ENCODE measurements at places on chromosomes 6 and 20.
A peak's percentile ranks its signal among the peaks of the same experiment; 100 is the strongest.

DNA sequence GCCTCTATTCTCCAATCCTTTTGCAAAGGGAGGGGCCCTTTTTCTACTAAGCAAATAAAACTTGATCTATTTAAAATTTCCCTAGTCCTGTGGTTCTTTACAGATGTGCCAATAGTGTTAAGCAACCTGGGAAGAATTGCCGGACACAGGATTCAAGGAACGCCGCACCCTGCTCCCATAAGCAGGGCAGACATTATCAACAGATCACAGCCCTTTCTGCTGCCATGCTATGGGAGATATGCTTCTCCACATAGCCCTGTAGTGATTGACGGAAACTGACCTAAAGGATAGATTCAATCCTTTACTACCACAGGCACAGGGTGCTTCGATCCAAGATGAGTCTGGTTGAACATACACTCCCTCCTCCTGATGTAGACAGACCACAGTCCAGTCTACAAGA is 118.4 kb upstream of the TRAF3IP2 start:
- no peak for DNase-seq

- no peak for DNase-seq
Observed at GRCh38 chr6:37053683-37054082, 48.2 kb downstream of the FGD2 start.

DNA sequence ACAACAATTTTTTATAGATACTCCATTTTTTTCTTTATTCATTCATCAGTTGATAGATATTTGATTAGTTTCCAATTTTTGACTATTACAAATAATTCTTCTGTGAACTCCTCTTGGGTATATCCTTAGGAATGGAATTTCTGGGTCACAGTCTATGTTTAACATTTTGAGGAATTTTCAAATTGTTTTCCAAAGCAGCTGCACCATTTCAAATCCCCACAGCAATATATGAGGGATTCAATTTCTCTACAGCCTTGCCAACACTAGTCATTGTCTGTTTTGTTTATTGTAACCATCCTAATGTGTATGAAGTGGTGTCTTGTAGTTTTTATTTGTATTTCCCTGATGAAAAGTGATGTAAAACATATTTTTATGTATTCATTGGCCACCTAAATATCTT is 320.3 kb upstream of the DEFB112 start:
- no peak for DNase-seq

DNA sequence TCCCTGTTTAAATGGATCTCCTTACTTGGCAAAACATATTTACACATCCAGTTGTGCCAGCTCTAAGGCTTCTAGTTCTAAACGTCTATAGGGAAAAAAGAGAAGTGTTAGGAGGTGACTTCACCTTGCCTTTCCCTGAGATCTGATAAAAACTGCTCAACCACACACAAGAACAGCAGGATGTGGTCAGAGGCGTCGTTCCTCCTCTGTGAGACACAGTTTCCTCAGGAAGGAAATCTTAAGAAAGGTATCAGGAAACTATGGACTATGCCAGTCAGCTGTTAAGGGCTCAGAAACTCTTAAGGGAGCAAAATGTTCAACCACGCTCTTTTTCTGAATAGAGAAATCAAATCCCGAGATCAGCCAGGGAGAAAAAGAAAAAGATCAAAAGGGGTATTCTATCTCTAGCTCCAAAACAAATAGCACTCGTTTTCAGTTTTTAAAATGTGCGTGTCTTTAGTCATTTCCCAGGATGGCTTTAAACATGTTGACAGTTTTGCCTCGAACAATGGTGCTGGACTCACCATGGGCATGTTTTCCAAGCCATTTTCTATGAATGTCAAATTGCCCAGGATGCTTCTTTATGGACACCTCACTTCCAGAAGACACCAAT is 154.5 kb downstream of the HACE1 start:
- DNase-seq: peak; percentile 15

DNA sequence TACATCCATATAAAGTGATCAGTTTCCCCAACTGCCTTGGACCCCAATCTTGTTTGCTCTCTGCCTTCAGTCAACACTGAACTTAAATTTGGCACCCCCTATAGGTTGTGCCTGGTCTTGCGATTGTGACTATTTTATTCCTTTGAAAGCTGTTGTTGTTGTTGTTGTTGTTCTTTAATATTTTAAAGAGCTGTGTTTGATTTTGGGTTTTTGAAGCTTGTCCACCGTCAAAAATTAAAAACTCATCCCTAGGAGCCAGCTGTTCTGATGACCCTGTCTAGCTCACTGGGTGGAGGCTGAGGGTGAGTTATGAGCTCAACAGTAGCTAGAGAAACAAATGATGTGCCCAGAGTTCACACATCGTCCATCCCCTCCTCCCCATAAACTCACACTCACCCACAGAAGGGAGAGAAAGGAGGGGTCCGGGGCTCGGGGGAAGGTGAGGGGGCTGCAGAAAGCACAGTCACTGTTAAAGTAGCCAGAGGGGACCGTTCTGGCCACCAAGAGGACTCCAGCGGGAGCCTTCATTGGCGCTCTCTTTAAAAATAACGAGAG is 4.0 kb downstream of the SIM1 start:
- no peak for DNase-seq

DNA sequence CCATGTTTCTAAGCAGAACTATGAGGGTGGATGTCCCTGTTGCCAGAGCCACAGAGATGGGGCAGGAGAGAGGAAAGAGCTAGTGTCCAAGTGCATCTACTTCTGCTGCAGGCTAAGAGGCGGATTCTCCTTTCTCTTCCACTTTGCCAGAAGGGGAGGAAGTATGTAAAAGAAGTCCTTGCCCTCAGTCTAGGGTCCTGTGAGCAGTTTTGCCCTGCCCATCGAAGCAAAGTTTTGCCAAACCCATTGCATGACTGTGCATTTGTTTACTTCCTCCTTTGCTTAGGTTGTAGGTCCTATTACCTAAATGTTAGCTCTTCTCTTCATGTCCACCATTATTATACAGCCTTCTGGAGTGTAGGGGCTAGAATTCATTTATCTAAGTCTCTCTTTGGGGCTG is 106.2 kb upstream of the ARMC2 start:
- DNase-seq: no peak

- no peak for DNase-seq
Observed at GRCh38 chr20:40258931-40259330, 430.1 kb downstream of the MAFB start.

DNA sequence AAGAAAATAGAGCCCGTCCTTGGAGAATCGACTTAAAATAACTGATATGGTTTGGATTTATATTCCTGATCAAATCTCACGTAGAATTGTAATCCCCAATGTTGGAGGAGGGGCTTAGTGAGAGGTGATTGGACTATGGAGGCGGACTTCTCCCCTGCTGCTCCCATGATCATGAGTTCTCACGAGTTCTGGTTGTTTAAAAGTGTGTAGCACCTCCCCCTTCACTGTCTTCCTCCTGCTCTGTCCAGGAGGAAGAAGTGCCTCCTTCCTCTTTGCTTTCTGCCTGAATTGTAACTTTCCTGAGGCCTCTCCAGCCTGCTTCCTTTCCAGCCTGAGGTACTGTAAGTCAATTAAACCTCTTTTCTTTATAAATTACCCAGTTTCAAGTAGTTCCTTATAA is 529.2 kb downstream of the HAO1 start:
- DNase-seq: no peak

- DNase-seq: peak; percentile 21
Observed at GRCh38 chr6:106087548-106088325, 1.6 kb downstream of the PRDM1 start.

DNA sequence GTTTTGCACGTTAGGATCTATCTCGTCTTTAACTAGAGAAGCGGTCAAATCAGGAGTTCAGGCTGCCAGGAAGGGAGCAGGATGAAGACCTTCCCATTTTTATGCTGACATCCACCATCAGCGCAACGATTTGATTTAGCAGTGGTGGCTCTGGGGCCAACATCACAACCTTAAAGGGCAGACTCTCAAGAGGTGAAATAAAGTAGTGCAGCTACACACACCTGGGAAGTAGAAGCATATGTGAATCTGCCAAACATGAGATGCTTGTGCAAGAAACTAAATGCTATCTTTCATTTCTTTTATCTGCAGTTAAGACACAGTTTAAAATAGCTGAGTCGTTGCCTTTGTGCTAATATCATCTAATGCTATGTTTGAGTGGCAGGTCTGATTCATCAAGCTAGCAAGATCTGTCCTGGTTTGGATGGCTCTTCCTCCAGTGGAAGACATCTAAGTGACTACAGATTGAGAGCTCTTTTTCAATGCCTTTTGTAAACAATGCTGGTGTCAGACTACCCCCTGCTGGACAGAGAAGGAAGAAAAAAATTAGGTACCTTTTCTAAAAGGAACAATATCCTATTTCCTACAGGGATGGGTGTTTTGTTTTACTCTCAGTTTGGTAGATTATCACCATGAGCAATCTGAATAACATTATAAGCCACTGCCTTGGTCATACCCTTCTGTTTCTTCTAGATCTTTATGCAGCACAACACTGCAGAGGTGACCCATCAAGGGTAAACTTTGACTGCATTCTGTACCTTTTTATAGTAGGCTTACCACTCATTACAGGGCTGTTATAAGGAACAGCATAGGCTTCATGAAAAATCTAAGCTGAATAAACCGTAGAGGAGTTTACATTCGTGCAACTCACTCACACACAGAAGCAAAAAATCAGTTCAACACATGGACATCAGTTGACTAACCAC is 171.6 kb upstream of the FBXL4 start:
- DNase-seq: peak; percentile 54

- no peak for DNase-seq
Observed at GRCh38 chr6:97591955-97592354, 308.9 kb upstream of the MMS22L start.

DNA sequence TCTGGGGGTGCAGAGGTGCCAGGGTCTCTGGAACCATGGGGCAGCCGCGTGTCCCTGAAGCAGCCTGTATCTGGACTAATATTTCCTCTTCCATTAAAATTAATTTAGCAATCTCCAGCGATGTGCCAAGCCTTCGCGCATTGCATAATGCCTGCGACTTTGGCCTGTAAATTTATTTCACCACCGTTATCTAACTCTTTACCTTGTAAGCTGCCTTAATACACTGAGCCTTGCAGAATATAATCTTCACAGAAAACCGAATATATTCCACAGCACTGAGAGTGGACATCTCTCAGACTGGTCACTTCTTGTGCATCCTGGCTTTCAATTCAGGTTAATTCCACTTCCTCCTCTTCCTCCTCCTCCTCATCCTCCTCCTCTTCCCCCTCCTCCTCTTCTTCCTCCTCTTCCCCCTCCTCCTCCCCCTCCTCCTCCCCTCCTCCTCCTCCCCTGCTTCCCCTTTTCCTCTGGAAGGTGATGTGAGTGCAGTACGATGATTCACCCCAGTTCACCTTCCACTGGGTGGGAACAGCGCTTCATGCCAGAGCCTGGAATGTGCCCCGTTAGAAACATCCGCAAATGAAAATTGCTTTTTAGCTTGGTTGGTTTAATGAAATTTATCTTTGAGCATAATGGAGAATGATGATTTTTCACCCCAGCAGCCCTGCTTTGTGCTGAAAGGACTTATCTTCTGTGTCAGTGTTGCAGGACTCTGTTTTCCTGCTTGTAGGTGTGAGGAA is 101.4 kb downstream of the CDH4 start:
- DNase-seq: no peak

DNA sequence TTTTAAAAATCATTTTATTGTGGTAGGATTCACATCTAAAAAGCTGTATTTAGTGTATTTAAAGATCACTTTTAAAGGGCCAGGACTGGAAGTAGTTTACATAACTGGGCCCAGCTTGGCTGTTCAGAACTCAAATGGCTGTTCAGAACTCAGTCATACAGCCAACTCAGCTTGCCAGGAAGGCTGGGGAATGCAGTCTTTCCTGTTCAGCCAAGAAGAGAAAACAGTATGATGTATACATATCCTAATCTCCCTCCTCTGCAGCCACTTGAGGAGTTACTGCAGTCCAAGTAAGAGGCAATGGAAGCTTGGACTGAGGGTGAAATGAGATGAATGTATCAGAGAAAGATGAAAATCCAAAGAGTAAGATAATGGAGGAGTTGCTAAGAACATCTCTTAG is 24.6 kb downstream of the DSTN start:
- no peak for DNase-seq

DNA sequence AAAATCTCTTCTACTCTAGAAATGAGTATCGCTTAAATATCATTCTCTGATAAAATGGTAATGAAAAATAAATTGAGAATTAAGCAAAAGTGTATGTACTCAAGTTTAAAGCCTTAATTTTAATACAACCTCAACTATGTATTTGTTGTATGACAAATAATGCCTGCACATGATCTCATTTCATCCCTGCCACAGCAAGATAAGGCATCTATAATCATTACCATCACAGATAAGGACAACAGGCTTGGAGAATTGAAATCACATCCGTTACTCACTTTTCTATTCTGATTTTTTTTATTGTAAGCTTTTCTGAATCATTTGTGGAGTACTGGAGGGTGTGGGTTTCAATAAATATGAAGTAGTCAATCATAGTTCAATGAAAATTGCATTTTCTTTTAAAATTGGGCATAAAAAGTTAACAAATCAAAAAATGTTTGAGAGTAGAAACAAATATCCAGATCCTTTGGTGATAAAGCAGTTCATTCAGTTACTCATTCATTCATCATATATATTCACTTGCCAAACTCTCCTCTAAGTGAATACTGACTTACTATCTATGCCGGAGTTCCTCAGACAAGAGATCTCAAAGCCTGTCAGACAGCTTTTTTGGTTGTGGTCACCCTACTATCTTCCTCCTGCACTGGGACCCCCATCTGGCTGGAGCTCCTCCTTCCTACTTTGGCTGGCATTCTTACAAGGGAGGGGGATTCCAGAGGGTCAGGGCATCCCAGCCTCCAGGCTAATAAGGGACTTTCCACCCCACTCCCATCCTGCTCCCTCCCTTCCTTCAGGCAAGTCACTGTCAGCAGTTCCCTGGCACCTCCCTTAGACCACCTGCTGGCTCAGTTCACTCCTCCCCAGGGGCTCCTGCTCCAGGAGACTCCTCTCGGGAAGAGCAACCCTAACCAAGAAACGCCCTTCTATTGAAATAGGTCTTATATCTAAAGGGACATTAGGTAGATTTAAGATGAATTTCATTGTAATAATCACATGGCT is 118.6 kb downstream of the OGFRL1 start:
- DNase-seq: no peak

GRCh38 chr20:3406481-3407039 is 909 bp downstream of the DNAAF9 start:
- DNase-seq: no peak

GRCh38 chr6:14790976-14791375 is 454.9 kb upstream of the JARID2 start:
- DNase-seq: no peak

- peak; percentile 91 for DNase-seq
Observed at GRCh38 chr6:31568537-31568961, 3.5 kb upstream of the LTA start.

DNA sequence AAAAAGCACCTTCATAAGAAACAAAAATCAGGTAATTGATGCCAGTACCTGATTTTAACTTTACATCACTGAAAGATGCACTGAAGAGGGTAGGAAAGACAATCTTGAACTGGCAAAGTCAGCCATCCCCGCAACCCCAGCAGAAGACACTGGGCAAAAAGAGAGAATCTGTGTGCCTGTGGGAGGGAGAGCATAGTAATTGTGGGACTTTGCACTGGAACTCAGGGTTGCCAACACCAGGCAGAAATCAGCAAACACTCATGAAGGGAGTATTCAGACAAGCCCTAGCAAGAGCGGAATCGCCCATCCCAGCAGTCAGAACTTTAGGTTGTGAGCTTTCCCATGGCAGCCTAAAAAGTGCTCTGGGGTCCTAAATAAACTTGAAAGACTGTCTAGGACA is 344.6 kb upstream of the GJE1 start:
- no peak for DNase-seq

- DNase-seq: no peak
Observed at GRCh38 chr6:13834790-13835189, 20.4 kb upstream of the MCUR1 start.

- no peak for DNase-seq
Observed at GRCh38 chr6:163745536-163746400, 331.2 kb downstream of the QKI start.

GRCh38 chr6:142384519-142385254 is 82.9 kb downstream of the ADGRG6 start:
- DNase-seq: no peak

All from MM.1S (cell line).